ENCODE measurements at places on chromosomes 1 and 21.

GRCh38 chr21:27580276-27580675, 613.4 kb upstream of the ADAMTS5 start:
- no peak for DNase-seq

DNA sequence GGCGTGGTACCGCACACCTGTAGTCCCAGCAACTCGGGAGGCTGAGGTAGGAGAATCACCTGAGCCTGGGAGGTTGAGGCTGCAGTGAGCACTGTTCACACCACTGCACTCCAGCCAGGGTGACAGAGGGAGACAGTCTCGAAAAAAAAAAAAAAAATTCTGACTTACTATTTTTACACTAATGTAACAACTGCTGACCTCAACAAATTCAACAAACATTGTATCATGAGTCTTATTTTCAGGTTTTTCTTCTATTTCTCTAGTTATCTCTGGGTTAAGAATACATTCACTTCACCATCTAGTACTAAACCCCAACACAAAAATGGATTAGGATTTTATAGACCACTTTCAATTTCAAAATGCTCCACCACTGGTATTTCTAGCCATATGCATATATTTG, 72.9 kb downstream of the UBR4 start:
- no peak for DNase-seq

DNA sequence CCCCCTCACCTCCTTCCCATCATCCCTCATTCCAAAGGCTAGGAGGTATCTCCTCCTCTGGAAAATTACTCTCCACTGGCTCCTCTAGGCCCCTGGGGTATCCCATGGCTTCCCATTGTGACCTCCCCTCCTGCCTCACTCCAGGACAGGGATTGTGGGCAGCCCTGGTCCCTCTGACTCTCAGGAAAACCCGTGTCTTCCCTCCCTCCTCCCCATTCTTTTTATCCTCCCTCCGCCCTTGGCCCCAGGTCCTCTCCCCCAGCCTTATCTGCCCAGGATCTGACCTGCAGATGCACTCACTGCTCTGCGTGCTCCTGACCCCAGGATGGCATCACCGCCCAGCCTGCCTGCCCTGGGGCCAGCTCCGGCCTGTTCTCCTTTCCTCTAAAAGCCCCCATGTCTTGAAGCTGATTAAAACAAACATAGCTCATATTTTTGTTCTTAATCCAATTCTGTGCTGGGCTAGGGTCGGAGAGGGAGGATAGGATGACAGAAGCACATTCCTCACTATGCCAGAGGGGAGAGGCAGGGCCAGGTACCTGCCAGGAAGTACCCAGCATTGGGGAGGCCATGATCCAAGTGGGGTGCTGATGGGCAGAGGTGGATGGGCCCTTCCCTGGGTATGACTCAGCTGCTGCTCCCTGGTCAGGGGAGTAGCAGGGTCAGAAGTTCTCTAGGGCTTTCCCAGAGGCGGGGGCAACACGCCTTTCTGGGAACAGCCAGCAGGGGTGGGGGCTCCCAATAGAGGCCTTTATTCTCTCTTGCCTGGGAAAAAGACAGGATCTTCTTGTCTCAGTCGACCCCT, 13.8 kb upstream of the UBL4B start:
- DNase-seq, result no peak

GRCh38 chr1:76511558-76512179, 355.6 kb upstream of the ST6GALNAC5 start:
- no peak for DNase-seq

DNA sequence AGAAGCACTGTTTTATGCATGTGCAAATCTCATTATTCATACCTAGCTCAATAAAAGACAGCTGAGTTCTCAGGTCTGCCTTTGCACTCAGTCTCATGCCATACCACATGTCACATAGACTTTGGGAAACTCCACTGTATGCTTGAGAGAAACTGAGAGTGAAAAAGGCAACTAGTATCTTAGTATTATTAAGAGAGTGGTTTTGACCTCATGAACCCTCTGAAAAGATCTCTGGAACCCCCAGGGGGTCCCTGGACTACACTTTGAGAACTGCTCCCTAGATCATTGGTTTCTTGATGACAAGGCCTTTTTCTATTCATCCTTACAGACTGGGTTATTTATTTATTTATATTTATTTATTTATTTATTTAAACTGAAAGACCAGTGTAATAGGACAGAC, 3.7 kb upstream of the RHEX start:
- no peak for DNase-seq

- DNase-seq, result no peak
These were observed 2.0 kb upstream of the TTC24 start for GRCh38 chr1:156577550-156577949.

DNA sequence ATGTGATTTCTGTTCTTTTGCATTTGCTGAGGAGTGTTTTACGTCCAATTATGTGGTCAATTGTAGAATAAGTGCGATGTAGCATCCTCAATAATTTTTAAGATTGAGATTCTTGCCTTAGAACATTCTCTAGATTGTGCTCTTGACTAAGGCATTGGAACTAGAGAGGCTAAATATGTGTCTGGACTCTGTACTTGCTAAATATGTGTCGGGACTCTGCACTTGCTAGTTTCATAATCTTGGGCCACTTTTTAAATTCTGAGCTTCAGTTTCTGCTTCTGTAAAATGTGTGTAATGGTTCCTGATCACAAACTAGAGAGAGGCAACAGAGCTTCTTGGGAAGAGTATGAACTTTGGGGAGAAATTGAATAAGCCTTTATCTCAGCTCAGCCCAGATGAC, 21.6 kb downstream of the HLX start:
- no peak for DNase-seq

- no peak for DNase-seq
These were observed 55.1 kb downstream of the RBM11 start for GRCh38 chr21:14271053-14271452.

DNA sequence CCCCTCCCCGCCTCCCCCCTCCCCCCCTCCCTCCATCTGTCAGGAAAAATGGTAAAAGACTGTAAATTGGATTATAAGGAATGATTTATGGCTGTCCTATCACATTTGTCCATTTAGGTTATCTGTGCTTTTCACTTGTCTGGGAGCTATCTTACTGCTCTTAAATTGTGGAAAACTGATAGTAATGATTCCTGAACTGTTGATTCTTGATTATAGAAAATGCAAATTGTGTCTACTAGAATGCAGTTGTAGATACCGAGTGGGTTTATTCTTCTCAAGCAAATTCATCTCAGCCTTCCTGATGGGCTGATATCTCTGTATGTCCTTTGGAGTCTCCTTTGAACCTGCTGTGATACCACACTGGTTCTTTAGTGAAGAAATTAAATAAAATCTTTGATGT, 12.3 kb downstream of the RYR2 start:
- no peak for DNase-seq

DNA sequence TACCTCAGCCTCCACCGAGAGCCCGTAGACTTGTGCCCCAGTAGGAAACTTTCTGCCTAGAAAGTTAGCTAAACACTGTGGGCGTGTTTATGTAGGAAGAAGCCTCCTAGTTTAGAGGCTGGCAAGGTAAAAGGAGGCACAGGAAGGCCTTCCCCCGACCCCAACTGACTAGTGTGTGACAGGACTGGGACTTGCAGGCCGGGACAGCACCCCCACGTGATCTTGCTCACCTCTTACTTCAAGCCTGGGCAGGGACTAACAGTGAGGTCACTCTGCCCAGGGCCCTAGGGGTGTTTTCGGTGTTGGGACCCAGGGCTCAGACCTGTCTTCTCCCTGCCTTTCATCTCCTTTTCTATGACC, 392 bp upstream of the TAGLN2 start:
- DNase-seq, result no peak

DNA sequence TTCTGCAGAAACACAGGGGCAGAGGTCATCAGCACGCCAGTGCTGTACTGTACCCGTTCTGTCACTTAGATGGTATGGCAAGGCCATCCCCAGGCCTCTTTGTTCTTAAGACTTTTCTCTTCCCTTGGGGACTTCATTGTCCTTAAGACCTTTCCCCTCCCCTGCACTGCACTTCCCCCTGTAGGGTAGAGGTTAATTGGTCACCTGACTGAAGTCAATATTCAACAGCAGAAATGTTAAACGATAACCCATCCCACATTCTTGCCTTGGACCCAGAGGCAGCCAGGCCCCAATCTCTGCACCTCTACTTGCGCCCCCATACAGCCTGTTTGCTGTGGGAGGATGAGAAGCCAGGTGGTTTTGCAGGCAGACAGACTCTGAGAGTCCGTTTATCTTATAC, 10.2 kb downstream of the PHGDH start:
- DNase-seq, result no peak

- no peak for DNase-seq
These were observed 5.9 kb downstream of the AGT start for GRCh38 chr1:230707732-230708630.

GRCh38 chr1:37305841-37306240, 168.5 kb upstream of the ZC3H12A start:
- DNase-seq, result no peak

DNA sequence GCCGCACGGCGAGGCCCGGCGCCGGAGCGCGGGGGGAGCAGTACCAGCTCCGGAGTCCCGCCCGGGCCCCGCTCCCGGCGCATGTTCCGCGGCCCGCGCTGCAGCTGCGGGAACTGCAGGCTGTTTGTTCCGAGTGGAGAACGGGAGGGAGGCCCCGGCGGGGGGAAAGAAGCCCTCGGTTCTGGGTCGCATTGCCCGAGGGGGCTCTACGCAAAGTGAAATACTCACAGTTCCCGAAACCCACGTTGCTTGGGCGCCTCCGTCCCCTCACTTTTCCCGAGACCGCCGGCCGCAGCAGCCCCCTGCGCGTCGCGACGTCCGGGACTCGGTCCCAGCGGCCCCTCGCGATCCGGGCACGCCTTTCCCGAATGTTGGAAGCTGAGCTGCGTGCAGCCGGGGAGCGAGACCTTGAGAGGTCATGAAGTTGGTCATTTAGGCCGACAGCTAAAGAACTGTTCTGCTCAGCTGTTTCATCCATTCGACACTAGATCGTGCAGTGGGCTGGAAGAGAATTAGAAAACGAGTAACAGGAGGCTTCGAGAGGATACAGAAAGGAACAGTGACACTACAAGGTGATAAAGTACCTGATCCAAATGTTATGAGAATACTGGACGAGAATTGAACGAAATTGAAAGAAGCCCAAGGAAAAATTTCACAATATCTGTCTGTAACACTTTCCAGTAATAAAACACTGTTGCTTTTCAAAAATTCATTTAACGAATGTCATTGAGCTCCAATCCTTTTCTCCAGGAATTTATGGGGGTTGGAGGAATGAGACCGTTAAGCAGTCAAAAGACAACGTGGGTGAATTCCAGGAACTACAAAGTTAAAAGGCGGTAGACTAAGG, 657 bp upstream of the LIN9 start:
- DNase-seq, result no peak

GRCh38 chr1:155990005-155990739, 11.8 kb upstream of the ARHGEF2 start:
- DNase-seq, result no peak

All from NCI-H1105 (cell line).